ENCODE measurements at places on chromosomes 12 and 14.

GRCh38 chr14:49905989-49906388 lies 13.1 kb downstream of the ARF6 start:
- DNase-seq: no peak
- H3K4me1 ChIP-seq: peaks cover 16% of the 10 kb centered on the region
- H3K27me3 ChIP-seq: no peaks in the 10 kb centered on the region
- no peaks in the 10 kb centered on the region for H3K36me3 ChIP-seq
- no peak overlapping the region for H3K27ac ChIP-seq
- H3K4me3 ChIP-seq: no peak overlapping the region

GRCh38 chr12:117387832-117388231 lies 26.4 kb upstream of the NOS1 start:
- DNase-seq: no peak
- H3K4me1 ChIP-seq: no peaks in the 10 kb centered on the region
- H3K27ac ChIP-seq: no peak overlapping the region
- no peak overlapping the region for H3K4me3 ChIP-seq

GRCh38 chr12:121467638-121468498 lies 68.0 kb downstream of the RNF34 start:
- no peak overlapping the region for H3K27ac ChIP-seq
- H3K4me3 ChIP-seq: peak overlapping the region; percentile 66
- DNase-seq: no peak
- H3K4me1 ChIP-seq: peaks cover 15% of the 10 kb centered on the region

DNA sequence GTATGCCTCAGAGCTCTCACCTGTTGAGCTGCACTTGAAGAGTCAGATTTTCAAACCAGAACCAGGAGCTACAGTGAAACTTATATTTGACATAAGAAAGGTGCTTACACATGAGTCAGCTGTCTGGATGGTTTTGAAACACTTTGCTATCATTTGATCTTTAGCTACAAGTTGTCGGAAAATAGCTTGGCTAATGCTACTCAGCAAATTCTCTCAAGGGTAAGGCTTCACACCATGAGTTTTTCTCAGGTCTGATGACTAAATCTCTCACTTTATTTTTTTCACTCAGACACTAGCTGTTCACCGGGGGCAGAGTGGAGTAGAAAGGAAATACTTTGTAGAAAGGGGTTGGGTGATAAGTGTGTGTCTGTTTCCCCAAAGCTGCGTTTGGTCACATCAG lies 171.8 kb downstream of the FLRT2 start:
- H3K4me3 ChIP-seq: no peak overlapping the region
- H3K27me3 ChIP-seq: no peaks in the 10 kb centered on the region
- no peaks in the 10 kb centered on the region for H3K4me1 ChIP-seq
- H3K36me3 ChIP-seq: no peaks in the 10 kb centered on the region
- peak; percentile 0 for DNase-seq

DNA sequence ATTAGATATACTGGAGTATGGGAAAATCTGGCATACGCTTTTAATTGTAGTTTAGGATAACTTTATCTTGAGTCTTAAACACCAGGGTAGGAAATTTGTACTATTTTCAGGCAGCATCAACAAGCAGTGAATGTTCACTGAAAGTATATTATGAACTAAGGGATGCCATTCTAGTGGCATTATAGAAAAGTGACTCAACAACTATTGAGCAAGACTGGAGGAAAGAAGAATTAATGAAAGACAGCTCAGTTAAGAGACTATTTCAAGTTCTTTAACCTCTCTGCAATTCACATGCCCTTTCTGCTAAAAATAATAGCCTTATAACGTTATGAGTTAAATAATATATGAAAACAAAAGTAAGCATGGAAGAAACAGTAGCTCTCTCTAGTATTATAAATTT lies 343.1 kb downstream of the FSCB start:
- H3K27me3 ChIP-seq: no peaks in the 10 kb centered on the region
- no peak for DNase-seq
- H3K36me3 ChIP-seq: no peaks in the 10 kb centered on the region
- H3K4me1 ChIP-seq: no peaks in the 10 kb centered on the region
- no peak overlapping the region for H3K4me3 ChIP-seq

DNA sequence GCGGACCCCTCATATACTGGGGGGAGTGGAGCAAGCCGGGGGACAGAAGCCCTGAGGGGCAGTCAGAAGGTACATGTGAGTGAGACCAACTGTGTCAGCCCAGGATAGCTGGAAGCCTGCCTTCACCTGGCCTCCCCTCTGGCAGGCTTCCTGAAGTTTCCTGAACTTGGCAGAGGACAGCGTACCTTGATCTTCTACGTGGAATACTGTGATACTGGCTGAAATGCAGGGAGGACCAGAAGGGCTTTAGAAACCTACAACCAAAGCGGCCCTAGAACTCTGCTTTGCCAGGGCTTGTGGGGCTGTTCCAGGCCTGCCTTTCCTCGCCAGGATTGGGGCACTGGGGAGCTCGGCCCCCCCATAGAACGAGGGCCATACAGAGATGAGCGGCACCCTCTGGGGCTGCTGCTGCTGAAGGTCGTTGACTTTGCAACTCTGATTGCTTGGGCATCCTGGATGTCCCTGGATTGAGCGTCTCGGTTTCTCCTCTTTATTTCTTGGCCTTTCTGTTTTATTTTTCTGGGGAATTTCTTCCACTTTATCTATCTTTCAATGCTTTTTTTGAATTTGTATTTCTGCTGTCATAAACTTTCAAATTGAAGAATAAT lies 66.5 kb downstream of the SLC25A47 start:
- no peak overlapping the region for H3K4me3 ChIP-seq
- peaks cover 18% of the 10 kb centered on the region for H3K4me1 ChIP-seq
- no peaks in the 10 kb centered on the region for H3K27me3 ChIP-seq
- DNase-seq: no peak
- no peaks in the 10 kb centered on the region for H3K36me3 ChIP-seq
- H3K27ac ChIP-seq: no peak overlapping the region

GRCh38 chr14:51872396-51872795 lies 12.0 kb downstream of the GNG2 start:
- H3K4me1 ChIP-seq: peaks cover 16% of the 10 kb centered on the region
- H3K27ac ChIP-seq: peak overlapping the region; percentile 48
- H3K36me3 ChIP-seq: no peaks in the 10 kb centered on the region
- H3K27me3 ChIP-seq: no peaks in the 10 kb centered on the region

DNA sequence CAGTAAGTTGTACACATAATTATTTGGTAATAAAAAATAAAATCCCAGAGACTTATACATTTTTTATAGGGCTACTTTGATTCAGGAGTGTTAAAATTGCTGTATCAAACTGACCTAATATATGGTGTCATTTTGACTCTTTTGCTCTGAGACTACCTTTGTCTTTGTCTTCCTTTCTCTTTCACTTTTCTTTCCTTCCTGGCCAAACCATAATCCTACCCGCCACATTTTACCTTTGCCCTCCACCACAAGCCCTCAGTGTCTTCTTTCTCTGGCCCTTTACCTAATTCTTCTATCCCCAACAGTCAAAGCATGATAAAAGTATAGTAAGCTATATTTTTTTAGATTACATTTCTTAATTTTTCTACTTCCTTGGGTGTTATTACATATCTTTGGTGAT lies 62.0 kb downstream of the CAND1 start:
- DNase-seq: no peak
- H3K27me3 ChIP-seq: no peaks in the 10 kb centered on the region
- no peaks in the 10 kb centered on the region for H3K36me3 ChIP-seq
- H3K27ac ChIP-seq: no peak overlapping the region
- no peaks in the 10 kb centered on the region for H3K4me1 ChIP-seq

- H3K27ac ChIP-seq: no peak overlapping the region
- no peak overlapping the region for H3K4me3 ChIP-seq
- no peaks in the 10 kb centered on the region for H3K36me3 ChIP-seq
These were observed 83.6 kb upstream of the HECTD1 start for GRCh38 chr14:31291210-31291609.

DNA sequence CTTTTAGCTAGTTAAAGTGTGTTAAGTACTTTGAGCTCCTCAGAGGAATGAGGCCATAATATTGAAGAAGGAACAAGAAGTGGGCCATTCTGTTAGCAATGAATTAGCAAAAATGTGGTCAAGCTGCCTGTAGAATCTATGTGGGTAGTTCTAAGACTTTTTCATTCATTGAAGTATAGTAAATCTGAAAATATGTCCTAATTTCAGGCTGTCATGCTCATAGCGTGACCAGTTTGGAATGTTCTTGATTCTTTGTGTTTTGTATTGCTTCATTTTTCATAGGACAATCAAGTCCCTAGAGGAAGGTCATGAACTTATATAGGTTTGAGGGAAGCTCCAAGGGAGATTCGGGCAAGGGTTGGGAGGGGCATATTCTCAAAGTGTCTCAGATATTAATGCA lies 11.4 kb downstream of the ATP23 start:
- no peaks in the 10 kb centered on the region for H3K27me3 ChIP-seq
- no peak overlapping the region for H3K4me3 ChIP-seq
- no peaks in the 10 kb centered on the region for H3K36me3 ChIP-seq
- DNase-seq: no peak
- no peak overlapping the region for H3K27ac ChIP-seq
